CD4-positive, alpha-beta T cell treated with Interleukin-17A for 1 hour (primary cell): ENCODE measurements at places on chromosomes 2 and 18.

GRCh38 chr2:226211439-226211838 lies 588.2 kb downstream of the IRS1 start:
- DNase-seq: no peak

DNA sequence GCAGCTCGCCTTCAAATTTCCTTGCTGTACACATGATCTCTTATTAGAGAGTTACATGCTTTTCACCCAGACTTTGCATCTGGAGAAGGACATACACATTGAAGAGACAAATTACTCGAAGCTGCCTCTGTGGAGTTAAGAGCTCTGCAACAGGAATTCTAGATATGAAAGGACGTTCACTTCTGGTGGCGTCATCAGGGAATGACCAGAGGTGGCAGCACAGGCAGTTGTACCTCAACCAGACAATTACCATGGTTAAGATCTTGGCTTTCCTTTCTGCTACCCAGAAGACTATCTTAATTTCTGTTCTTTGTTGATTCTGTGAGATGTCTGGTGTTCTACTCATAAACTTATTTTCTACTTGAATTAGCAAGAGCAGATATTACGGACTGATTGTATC lies 39.1 kb upstream of the MC4R start:
- no peak for DNase-seq

- DNase-seq: no peak
These were observed 27.0 kb downstream of the NTSR2 start for GRCh38 chr2:11642972-11643371.

DNA sequence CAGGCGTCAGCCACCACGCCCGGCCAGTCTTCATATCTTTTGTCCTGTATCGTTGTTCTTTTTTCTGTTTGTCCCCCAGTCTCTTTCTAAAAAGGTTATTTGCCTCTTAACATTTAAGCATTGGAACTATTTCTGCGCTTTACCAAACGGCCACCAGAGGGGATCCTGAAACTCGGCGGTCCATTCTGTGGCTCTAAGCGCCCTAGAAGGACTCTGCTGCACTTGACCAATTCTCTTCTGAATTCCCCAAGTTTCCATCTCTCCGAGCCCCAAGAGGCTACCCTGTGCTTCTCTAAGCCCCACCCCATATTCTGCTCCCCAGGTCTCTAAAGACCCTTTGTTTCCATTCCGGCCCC lies 33.1 kb upstream of the REG3G start:
- no peak for DNase-seq

DNA sequence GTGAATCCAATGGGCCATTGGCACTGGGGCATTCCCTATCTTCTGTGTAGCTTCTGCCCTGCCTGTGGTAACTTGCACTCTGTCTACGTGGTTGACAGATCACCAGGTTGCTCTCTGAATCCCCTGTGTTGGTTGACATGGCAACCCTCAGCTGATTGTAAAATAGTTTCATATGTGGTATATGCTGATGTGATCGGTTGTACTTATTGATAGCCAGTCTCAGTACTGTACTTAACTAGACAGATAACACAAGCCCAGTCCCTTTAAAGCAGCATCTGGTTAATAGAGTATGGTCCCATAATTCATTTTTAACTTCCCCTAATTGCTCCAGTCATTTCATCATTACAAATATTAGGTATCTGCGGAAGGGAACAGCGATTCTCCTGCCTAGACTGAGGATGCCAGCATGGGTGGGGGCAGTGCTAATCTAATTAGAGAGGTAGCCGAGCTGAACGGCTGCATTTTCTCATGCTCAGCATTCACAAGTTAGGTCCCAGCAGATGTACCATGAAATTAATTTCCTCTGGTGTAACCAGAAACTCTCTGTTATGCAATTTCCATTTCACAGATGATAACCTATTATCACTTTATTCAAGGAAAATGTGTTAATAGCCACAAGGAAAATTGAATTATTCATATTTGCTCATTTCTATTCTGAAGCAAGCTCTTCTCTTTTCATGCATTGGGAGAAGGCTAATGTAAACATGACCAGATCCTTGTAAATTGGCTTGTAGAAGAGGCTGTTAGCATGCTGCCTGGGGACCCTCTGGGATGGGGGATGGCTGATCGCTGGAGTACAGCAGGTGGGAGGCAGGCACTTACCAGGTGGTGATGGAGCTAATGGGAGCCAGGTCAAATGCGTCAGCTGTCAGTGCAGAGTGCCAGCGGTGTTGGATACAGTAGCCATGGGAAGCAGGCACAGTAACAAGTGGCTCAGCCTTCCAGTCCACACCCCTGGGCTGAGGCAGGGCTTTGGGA lies 608.3 kb downstream of the GALR1 start:
- no peak for DNase-seq
